ENCODE measurements at places on chromosomes 2 and 18.

GRCh38 chr2:113858764-113859163 lies 31.1 kb upstream of the ACTR3 start:
- no peak for DNase-seq

DNA sequence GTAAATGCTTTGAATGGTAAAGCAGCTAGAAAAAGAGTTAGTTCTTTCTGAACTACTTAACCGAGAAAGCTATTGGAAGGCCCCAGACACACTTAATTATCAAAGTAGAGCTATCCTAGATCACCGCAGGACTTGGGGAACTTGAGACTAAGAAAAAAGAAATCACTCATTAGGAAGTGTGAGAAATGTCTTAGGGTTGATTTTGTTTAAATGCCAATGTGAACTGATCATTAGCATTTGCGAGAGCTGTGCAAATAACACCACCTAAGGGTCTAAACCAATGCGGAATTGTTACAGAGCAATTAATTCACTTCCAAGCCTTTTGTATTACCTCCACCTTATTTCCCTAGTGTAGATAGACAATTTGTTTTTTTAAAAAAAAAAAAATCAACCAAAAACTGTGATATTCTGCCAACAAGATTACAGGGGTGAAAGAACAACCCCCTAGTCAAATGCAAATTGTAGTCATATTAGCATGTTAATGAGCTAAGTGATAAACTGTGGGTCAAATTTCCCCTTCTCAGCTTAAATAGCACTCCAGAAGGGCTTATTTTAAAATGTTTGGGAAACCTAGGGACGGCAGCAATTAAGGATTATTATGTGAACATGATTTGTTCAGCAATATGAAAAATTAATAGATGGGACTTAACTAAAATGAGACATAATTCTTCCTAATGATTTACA lies 246.2 kb upstream of the STON1 start:
- DNase-seq = no peak

DNA sequence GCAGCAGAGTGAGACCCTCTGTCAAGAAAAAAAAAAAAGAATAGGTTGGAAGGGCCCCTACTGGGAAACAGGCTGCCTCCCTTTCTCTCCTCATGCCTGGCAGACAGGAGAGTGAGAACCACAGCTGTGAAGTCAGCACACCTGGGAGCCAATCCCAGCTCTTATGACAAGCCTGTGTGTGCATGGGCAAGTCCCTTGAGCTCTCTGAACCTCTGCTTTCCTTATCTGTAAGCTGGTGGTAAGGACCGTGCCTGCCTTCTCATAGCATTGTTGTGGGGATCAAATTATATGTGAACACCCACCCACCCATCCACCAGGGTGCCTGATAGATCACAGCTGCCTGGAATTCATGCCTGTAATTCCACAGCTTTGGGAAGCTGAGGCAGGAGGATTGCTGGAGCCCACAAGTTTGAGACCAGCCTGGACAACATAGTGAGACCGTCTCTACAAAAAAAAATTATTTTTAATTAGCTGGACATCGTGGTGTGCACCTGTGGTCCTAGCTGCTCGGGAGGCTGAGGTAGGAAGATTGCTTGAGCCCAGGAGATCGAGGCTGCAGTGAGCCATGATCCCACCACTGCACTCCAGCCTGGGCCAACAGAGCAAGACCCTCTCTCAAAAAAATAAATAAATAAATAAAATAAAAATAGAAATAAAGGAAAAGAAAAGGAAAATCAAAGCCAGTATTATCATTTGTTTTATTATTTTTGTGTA lies 66.9 kb upstream of the MCFD2 start:
- DNase-seq = no peak

DNA sequence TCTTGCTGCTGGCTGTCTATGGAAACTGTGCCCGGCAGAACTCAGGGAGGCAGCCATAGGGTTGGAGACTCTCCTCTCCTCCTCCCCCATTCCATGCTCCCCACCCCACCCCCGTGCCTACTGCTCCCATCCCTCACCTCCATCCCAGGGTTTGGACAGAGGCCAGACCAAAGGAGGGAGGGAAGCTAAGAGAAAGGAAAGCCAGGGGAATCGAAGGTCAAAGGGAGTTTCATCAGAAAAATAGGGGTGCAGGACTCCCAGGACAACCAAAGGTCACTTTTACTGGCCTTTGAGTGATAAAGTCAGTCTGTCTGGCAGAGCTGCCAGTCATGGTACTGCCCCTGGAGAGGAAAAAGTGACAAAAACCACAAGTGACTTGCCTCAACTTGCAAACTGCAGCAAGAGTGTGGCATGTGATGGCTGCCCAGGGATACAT lies 187.3 kb upstream of the CTAGE1 start:
- no peak for DNase-seq

DNA sequence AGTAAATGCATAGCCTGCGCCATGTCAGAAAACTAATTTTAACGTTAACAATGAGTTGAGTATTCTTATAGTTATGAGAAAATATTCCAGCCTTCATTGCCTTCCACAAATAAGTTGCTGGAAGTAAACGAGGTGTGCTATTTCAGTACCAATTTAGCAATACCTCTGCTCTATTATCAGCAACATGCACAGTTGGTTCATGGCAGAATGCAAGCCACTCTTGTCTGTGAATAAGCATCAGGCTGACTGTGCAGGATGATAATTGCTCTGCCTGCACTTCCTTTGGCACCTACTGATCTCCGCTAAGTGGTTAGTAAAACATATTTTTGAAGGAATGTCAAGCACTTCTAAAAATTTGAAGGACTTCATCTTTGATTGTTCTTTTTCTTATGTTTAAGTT lies 261.9 kb upstream of the SIX3 start:
- DNase-seq = no peak

DNA sequence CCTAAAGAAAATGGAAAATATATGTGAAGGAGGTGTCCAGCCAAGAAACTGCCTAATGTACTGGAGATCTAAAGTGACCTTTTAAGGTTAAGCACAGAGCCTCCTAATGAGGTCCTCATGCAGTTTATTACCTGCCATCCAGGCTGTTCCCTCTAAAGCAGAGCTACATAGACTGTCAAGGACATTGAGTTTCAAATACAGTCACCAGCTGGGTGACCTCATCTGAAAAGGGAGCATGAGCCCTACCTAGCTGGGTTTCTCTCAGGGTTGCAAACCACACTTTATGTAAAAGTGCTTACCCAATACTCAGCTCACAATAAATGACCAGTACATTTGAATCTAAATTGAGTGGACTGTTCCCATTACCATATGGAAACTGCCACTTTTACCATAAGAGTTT lies 65.4 kb upstream of the CTNNA2 start:
- DNase-seq = no peak

DNA sequence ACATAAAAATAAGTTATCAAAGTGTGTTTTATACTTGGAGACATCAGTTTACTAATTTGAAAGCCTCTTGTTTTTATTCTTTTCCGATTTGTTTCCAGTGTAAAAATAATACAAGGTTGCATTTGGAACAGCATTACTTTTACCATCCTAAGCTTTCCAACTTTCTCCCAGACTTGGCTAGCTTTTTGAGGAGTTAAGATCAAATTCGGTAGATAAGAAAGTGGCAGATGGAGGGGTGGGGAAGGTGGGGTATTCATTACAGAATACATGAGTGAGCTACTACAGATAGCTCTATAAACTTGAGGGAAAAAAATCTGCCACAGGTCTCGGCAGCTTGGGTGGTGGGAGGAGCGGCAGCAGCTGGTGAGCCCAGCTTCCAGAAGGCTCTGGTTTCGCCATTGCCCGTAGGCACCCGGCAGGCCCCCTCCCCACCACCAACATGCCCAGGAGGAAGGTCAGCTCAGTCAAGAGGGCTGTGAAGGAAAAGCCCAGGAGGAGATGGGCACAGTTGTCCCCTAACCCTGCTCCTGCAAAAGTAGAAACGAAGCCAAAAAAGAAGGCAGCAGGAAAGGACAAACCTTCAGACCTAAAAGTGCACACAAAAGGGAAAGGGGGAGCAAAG lies 18.6 kb upstream of the RMC1 start:
- no peak for DNase-seq

DNA sequence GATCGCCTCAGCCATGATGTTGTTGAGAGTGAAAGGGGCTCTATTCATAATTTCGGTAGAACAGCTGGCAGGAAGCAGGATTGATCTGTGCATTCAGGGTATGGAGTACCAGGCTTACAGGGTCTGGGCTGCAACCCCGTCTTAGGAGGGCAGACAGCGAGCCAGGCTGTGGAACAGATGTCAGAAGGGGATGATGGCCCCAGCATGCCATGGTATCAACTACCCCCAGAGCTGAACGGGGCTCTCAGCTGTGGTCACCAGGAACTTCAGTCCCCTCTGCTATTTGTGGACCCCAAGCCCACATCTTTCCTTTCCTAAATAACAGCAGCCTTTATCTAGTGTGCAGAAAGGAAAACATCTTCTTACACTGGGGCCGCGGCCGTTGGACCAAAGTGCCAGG lies 422.2 kb upstream of the SALL3 start:
- DNase-seq = no peak

- no peak for DNase-seq
Observed at GRCh38 chr18:43681661-43682060, 404.4 kb upstream of the SYT4 start.

DNA sequence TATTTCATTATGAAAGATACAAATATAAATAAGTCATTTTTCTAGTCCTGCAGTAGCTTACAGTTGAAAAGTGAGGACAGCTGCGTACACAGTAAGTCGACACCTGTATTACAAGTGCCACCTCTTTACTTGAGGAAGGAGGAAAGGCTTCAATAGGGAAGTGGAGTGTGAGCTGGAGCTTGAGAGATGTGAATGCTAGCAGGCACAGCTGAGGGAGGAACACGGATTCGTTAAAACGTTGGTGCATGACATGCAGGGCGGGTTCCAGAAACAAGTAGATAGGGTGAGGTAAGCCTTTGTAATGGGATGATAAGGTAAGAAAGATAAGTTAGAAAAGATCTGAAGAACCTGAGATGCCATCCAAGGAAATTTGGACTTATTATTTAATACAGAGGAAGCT lies 98.1 kb upstream of the CSRNP3 start:
- DNase-seq = no peak

DNA sequence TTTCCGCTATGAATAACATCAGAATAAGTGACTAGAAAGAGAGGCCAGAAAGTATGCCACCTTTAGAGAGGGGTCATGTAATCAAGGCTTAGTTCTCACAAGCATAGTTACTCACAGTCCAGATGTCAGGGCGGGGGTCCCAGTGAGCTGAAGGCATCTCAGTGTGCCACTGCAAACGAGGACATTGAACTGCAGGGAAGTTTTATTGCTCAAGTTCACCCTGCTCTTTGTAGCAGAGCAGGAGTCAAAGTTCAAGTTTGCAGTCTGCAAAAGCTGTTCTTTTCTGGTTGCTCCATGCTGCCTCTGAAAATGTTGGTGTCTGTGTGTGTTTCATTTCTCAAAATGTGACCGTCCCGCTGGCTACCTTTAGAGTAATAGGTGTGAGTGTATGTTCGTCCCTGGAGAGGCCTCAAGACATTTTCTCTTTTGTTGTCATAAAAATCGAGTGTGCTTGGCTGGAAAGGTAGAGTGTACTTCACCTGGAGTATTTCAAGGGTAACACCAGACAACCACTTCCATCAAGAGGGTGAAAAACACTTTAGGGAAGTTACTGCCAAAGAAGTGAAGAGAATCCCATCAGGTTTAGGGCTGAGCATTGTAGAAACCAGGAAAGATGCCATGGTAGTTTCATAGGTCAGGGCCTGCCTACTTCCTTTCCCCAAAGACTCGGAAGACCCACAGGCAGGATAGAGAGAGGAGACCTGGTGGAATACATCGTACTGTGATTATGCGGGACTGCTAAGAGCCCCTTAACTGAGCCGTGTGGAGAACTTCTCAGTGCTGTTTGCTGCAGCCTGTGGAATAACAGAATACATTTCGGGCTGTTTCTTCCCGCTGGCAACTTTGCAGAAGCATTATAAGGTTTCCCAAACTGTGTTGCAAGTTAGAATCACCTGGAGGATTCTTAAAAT lies 89.9 kb downstream of the LYPD6 start:
- DNase-seq = peak; percentile 22

DNA sequence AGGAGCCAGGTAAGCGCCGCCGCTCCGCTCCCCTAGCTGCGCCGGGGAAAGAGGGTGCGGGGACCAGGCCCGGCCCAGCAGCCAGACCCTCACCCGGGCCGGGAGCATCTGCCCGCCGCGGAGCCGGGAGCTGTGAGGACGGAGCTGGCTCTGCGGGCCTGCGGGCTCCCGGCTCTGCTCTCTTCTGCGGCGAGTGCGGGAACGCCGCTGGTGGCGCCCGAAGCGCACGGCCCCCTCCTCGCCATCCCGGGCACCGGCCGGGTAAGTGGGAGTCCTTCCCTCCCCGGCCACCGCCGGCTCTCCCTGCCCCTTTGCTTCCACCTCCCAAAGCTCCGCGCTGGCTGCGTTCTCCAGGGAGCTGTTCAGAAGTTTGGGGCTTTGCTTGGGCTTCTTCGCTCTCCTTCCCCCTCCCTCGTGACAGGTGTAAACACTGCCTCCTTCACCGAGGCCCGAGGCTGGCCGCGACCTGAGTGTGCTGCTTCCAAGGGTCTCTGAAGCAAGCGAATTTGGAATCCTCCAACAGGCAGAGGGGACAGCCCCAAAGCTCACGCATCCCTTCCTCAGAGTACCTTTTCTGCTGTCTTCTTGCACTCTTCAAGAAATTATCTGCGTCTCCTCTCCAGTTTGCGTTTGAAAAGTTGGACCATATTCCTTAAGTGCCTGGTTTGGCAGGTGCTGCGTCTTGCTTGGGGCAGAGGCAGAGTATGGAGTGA lies 632 bp downstream of the AFTPH start:
- DNase-seq = peak; percentile 45

GRCh38 chr2:105144152-105144940 lies 97.2 kb upstream of the GPR45 start:
- no peak for DNase-seq

DNA sequence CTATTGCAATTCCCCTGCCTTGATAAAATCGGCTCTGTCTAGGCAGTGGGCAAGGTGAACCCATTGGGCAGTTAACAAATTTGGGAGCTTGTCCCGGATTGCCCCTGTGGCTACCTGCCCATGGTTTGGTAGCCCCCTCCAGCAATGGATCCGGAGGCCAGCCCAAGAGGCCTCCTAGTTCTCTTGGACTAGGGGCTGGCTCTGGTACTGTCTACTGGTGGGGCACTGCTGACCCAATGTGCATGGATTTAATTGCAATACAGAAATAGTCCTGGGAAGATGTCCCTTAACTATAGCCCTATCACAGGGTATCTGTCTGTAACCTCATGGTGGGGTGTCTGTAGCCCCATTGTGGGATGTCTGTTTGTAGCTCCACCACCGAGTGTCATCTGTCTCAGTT lies 37.5 kb upstream of the SH3RF3 start:
- DNase-seq = no peak

- no peak for DNase-seq
Observed at GRCh38 chr2:98253461-98254070, 92.7 kb upstream of the CNGA3 start.

Measured in Caco-2 (cell line).